ENCODE measurements at places on chromosomes 11 and 22.

- DNase-seq, result no peak
Observed at GRCh38 chr11:115345361-115345760, 158.9 kb downstream of the CADM1 start.

DNA sequence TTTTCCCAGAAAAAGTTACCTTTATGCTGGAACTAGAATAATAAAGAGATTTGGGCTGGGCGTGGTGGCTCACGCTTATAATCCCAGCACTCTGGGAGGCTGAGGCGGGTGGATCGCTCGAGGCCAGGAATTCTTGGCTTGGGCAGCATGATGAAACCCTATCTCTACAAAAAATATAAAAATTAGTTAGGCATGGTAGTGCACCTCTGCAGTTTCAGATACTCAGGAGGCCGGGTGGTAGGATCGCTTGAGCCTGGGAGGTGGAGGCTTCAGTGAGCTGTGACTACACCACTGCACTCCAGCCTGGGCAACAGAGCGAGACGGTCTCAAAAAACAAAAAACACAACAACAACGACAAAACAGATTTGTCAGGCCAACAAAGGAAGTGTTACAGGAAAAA lies 119.3 kb upstream of the OR9Q1 start:
- DNase-seq, result no peak

- DNase-seq, result peak; percentile 32
Observed at GRCh38 chr22:37604875-37605274, 3.8 kb upstream of the GGA1 start.

GRCh38 chr11:126280595-126280994 lies 2.3 kb upstream of the TIRAP start:
- no peak for DNase-seq

GRCh38 chr11:69005183-69005630 lies 7.8 kb downstream of the MRGPRF start:
- DNase-seq, result no peak

- DNase-seq, result peak; percentile 72
Observed at GRCh38 chr11:117232092-117232878, at the start of gene RNF214. RNF214 (plus strand) TSS chr11:117232671; CDS start chr11:117234273, 1,602 bp downstream.

GRCh38 chr22:26574001-26574723 lies 15.8 kb downstream of the TPST2 start:
- no peak for DNase-seq

GRCh38 chr11:75142714-75143419 lies 8.0 kb upstream of the SLCO2B1 start:
- peak; percentile 34 for DNase-seq

DNA sequence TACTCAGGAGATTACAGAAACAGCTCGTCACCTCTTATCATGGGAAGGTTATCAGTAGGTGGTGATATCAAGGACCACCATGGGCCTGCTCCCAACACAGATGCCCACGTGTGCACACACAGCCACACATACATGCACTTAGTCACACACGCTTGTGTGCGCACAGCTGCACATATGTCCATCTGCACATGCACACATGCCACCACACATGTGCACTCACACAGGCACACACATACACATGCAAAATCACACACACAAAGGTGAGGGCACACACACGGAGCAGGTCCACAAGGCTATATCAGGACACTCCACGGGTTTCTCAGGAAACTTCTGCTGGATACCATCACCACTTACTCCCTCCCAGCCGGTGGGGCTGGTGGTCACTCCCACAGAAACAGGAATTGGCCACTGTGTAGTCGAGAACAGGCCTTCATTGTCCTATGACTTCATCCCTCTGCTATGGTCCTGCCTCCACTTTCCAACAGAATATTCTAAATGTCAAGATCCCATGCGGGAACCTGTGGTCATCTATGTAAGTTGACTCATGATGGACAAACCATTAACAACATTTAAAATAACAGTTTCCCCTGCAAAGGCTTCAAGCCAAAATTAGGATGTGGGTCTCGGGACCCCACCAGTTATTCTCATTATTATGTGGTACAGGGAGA lies 2.2 kb downstream of the C11orf24 start:
- DNase-seq, result no peak

All from activated T-helper 1 cell treated with anti-CD3 and anti-CD28 coated beads, Interleukin-2, amount 50 U/mL, for 16 hours (primary cell).